ENCODE measurements at places on chromosomes 4 and X.

DNA sequence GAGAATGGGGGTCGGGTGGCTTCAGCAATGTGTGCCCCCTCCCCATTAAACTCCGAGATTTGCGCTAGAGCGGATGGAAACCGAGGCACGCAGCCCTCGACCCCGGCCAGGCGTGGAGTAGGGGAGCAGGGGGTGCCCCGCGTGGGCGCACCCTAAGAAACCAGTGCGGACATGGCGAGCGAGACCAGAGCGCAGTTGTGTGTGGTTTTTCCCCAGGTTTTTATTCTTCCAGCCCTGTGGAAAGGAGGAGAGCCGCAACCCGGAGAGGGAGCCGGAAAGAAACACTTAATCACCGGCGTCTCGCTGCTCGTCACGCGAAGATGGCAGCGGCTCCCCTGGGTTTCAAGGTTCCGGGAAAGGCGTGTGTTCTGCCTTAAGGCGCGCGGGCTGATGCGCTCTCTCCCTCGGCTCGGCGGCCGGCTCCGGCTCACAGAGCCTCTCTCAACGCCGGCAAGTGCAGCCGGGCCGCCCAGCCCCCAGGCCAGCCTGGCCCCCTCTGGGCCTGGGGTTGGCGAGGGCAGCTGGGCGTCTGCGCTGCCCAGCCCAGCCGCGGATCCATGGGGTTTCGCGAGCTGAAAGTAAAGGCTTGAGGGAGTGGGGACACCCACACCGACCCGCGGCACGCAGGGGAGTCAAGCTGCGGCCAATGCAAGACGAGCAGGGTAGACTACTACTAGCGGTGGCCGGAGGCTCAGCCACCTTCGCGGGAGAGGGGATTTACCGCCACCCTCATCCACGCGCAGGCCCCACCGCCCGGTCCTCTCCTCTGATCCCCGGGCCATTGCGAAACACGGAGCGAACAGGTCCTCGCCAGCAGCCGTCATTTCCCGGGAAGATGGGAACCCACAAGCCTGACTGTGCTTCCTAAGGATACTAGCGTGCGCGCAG is 74.0 kb upstream of the BCOR start:
- DNase-seq = no peak

- no peak for DNase-seq
Measured at GRCh38 chr4:116229420-116229819, 856.0 kb downstream of the TRAM1L1 start.

- DNase-seq = no peak
Measured at GRCh38 chr4:148823419-148823769, 381.2 kb upstream of the NR3C2 start.

DNA sequence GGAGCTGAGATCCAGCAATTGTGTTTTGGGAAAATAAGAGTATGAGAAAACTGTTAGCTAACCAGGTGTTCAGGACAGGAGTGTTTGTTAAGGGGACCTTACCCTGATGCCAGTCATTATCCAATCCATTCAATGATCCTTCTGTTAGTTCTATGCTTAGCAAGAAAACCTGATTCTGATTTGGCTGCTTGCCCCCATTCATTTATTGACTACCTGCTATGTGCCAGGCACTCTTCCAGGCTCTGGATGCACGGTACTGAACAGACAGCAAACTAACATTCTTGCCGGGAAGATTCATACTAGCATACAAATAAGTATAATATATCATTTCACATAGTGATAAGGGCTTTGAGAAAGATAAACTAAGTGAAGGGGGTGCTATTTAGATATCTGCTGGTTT is 1.0 kb upstream of the MECP2 start:
- no peak for DNase-seq

- no peak for DNase-seq
Measured at GRCh38 chr4:139196462-139196861, 19.4 kb upstream of the ELF2 start.

GRCh38 chr4:75924309-75924827 is 16.4 kb downstream of the NAAA start:
- no peak for DNase-seq

DNA sequence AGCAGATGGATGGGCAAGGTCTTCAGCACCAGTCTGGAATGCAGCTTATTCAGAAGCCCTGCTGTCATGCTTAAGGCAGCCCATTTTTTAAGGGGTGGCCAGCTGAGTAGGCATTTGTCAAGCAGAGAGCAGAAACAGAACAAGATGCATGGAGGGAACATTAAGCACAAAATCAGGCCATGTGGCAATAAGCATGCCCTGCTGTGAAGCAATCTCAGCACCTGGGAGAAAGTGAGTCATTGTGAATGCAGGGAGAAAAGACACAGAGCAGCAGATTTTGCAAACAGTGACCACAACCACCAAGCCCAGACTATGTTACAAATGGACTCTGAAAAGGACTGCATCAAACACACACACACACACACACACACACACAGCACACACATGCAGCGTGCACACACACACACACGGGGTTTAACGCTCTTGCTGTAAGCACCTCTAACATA is 94.1 kb upstream of the GALNT7 start:
- no peak for DNase-seq

- DNase-seq = no peak
Measured at GRCh38 chr4:31918891-31919290, 1198.7 kb downstream of the PCDH7 start.

DNA sequence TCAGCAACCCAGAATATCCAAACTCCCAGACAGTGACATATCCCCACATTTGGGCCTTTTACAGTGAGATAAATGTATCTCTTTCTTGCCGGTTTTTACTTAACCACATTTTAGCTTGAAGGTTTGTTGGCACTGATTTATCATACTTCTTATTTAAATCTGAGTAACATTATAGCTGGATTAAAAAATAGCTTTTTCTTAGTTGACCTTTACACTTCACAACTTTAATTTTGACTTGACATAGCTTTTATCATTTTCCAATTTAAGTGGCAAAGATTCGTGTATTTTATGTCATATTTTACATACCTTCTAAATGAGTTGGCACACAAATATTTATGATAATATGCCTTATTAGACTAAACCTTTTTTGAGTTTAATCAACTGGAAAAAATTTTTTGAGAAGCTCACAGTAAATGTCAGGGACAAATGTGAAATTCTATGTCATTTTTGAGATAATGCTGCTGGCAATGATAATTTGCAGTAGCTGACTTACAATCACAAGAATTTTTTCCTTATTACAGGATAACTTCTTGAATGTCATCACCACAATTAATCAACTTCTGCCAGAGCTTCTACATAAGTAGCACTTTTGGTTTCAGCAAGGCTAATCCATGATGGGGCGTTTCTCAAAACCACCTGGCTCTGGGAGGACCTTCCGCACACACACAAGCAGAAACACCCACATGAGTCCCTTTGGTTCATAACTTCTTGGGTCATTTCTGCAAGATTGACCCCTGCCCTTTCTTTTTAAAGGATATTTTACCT is 80.3 kb downstream of the SYTL5 start:
- DNase-seq = no peak

DNA sequence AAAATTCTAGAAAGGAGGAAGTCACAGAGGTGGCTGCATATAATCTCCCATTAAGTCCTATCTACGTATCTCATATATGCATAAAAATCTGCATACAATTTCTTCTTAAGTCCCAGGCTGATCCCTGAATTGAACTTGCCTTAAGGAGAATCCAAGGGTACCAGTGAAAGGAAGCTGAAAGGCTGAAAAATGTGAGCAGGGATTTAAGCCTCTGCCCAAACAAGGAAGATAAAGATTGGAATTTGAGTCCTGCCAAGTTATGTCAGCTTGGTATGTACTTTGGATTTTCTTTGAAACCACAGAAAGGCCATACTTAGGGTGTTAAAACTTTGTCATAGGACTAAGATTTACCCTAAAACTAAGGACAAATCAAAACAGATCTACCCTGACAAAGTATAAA is 26.5 kb upstream of the GEMIN8 start:
- DNase-seq = no peak

DNA sequence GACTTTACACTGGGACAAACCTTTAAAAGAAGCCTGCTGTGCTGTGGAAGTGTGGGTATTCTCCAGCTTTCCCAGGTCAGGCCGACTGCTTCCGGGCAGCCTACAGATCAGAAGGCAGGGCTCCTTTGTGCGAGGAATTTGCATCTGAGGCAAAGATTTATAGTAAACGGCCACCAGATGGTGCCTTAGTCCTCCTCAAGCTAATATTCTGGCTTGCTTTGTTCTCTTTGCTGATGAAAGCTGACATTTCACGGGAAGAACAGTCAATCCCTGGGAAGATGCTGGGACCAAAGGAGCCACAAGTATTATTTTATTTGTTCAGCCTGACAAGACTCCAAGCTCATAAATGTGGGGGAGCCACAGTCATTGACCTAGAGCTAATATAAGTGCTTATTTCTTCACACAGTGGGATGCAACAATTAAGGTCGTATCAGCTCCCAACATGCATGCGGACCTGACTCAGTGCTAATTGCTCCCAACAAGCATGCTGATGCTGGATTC is 120.7 kb upstream of the TRIM2 start:
- DNase-seq = no peak

- no peak for DNase-seq
Measured at GRCh38 chr4:20493761-20494353, 206.4 kb upstream of the PACRGL start.

GRCh38 chr4:2732526-2732925 is 23.6 kb downstream of the TNIP2 start:
- no peak for DNase-seq

- DNase-seq = no peak
Measured at GRCh38 chr4:123352240-123352945, 44.2 kb upstream of the SPRY1 start.

GRCh38 chr4:4890574-4891255 is 31.2 kb downstream of the MSX1 start:
- DNase-seq = no peak

Data from stimulated activated CD4-positive, alpha-beta T cell treated with anti-CD3 and anti-CD28 coated beads, Interleukin-1b, Interleukin-23, amount 100 ng/mL, for 1 hour (primary cell).